ENCODE measurements at places on chromosomes 12 and 14.

DNA sequence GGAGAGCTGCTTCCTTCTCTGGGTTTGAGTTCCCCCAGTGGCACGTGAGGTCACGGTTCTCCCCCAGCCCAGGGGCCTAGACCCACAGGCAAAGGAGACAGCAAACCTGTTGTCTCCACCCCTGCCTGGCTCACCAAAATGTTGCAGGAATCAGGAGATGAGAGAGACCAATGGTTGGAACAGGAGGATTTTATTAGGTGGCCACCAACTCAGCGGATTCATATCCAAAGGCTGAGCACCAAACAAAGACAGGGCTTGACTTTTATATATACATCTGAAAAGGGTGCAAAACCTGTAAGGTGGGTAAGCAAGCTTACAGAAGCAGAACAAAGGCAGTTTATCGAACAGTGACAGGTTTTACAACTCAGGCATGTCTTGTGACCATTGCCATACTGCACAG is 9.2 kb upstream of the ADAM21 start:
- DNase-seq: no peak

- no peak for DNase-seq
These were observed 27.1 kb upstream of the BCDIN3D start for GRCh38 chr12:49869816-49870500.

- no peak for DNase-seq
These were observed 56.5 kb downstream of the CPM start for GRCh38 chr12:68876461-68876860.

DNA sequence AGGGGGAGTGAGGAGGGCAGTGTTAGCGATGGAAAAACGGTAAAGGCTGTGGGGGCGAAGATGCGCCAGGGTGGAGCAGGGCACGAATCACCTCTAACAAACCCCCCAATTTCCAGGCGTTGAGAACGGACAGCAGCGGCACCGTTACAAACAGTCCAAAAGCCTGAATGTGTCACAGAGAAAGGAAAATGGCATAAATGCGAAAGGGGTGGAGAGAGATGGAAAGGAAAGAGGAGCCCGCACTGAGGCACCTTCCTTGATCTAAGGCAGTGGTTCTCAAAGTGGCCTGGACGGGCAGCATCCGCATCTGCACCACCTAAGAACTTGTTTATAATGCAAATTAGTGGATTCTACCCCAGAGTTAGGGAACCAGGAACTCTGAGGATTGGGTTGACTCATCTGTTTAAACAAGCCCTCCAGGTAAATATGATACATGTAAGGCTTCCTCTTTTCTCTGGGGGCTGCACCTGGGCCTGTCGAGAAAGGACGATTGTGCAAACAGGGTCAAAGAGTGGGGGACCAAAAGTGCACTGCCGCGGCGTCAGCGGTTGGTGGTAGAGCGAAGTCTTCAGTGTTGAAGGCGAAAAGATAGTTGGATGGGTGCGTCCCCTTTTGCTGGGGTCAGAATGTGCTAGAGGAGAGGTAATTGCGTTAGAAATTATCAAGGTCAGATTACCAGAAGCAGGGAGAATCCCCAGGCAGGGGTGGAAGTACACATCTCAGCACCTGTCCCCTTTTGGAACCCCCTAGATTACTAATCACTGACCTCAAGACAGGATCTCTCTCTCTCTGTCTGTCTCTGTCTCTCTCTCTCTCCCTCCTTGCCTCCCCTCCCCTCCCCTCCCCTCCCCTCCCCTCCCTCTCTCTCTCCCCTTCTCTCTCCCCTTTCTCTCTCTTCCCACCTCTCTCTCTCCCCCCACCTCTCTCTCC is 1.3 kb upstream of the KCNH5 start:
- no peak for DNase-seq

DNA sequence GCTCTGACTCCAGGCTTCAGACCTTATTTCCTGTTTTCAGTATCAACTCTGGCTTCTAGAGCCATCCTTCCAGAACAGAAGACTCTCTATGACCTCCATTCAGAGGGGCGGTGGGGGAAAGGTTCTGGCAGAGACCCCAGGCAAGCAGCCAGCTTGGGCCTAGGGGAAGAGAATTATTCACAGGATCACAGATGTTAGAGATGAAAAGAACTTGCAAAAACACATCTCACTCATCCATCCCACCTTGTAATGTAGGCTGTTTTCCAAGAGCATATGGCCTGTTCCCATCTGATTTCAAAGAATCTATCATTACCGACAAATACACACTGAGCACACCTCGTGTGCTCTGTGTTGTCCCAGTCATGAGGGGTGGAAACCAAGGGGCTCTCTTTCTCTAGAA is 131.9 kb downstream of the GRIN2B start:
- DNase-seq: no peak

DNA sequence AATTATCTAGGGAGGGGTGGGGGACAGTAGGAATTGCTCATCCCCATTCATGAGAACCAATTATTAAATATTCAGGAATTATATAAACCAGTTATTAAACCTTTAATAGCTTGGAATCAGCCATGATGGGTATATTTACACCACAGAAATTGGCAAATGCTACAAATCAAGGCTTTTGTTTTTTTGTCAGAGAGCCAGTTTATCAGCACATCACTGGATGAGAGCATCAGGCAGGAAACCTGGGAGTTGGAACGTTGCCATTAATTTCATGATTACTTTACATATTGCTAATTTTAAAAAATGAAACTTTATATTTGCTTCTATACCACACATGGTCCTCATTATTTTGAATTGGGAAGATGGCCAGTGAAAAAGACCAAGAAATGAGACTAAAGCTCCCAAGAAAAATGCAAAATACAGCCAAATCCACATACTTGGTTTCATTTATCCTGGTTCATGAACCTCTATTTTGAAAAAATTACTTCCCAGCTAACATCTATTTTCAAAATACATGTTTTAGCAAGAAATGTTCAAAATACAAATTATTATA is 48.4 kb downstream of the ATL1 start:
- DNase-seq: no peak

DNA sequence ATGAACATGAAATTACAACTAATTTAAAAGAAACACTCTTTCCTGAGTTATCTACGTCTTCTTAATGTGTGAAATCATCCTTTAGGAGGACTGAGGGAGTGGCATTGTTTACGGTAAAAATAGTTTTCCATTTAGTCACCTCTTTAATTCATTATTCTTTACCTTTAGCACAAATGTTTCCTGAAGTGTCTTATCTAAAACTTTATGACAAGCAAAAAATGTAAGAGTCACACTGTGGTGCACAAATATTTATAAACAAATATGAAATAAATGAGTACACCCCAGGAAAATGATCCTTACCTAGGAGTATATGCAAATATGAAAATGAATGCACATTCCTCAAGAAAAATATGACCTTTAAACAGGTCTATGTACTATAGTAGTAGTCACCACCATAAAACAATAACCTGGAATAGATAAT is 104.6 kb downstream of the PTPRR start:
- no peak for DNase-seq

DNA sequence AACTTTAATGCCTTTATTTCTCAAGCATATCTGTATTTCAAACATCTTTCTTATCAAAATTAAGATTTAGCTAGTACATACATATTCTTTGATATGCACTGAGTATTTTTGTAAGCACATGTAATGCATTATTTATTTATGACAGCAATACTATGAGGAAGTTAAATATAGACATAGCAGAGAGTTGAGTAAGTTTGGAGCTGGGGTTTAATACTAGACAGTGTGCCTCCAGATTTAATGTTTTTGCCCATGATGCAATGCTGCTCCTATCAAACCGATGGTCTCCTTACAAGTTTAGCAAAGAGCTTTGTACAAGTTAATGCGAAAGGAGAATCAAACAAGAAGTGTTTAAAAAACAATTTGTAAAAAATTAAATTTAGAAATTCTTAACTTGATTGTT is 826.6 kb upstream of the MGAT4C start:
- DNase-seq: no peak

GRCh38 chr14:86739761-86740160 is 1209.8 kb downstream of the FLRT2 start:
- DNase-seq: no peak

- DNase-seq: no peak
These were observed 57.7 kb downstream of the ARF6 start for GRCh38 chr14:49950275-49951228.

DNA sequence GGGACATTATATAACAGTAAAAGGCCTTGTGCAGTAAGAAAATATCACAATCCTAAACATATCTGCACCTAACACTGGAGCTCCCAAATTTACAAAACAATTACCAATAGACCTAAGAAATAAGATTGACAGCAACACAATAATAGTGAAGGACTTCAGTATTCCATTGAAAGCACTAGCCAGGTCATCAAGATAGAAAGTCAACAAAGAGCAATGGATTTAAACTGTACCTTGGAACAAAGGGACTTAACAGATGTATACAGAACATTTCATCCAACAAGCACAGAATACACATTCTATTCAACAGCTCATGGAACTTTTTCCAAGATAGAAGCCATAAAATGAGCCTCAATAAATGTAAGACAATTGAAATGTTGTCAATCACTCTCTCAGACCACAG is 209.5 kb upstream of the ARHGAP5 start:
- DNase-seq: no peak

DNA sequence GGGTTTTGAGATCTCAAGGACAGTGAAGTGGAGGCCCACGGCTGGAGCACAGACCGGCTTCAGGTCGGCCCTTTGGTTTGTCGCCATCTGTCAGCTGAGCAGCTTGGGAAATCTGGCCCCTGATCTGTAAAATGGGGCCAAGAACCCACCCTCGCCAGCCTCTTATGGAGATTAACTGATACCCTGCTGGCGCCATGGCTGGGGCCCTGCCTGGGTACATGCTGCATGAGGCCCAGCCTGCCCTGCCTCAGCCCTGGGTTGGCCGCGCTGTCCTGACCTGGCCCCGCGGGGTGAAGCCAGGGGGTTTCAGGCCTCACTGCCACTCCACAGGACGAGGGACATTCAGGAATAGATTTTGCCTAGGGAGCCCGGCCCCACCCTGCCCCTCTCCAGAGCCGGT is 33.9 kb upstream of the MEG3 start:
- no peak for DNase-seq

DNA sequence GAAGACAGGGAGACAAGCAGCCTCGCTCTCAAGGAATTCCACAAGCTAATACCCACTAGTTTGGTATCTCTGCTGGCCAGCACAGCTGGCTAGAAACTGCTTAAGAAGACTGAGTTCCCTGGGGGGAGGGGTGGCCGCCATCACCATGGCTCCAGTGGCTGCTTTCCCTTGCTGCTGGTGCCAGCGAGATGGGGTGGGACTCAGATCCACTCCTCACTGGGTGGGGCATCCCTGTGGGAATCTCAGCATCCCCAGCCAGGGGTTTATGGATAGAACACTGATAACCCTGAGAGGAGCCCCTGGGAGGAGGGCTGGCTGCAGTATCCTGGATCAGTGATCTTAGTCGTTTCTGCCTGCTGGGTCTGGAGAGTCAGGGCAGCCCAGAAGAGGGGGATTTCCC is 170.6 kb upstream of the MDGA2 start:
- DNase-seq: no peak

DNA sequence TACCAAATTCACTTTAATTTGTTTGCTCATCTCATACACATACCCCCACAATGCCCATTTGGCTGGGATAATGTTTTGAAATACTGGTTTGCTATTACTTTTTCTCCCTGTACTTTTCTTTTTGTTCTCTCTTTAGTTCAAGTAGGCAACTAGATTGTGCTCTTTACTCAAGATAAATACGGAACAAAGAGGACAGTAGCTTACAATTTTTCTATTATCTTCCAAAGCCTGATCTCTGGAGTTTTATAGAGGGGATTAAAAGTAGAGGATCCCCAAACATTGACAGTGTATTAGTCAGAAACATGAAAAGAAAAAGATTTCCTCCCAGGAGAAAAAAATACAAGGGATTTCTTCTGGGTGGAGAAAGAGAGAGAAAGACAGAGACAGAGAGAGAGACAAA is 102.1 kb upstream of the FSCB start:
- DNase-seq: no peak

DNA sequence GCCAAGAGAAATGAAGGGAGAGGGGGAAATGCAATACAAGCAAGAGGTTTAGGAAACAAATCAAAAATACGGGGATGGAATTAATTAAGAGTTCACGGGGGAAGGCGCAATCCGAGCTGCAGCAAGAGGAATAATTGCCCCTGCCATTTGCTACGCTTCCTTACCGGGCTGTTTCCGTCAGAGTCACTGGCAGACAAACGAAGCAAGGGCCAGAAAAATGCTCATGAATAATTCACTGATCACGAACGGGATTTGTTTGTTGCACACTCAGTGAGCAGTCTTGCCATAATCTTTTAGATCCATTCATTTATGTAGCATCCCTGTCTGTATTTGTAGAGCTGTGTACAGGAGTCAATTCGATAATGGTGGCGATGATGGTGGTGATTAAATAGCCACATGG is 39.0 kb downstream of the PLXNC1 start:
- DNase-seq: no peak

GRCh38 chr12:765840-766239 is 13.5 kb downstream of the WNK1 start:
- no peak for DNase-seq

DNA sequence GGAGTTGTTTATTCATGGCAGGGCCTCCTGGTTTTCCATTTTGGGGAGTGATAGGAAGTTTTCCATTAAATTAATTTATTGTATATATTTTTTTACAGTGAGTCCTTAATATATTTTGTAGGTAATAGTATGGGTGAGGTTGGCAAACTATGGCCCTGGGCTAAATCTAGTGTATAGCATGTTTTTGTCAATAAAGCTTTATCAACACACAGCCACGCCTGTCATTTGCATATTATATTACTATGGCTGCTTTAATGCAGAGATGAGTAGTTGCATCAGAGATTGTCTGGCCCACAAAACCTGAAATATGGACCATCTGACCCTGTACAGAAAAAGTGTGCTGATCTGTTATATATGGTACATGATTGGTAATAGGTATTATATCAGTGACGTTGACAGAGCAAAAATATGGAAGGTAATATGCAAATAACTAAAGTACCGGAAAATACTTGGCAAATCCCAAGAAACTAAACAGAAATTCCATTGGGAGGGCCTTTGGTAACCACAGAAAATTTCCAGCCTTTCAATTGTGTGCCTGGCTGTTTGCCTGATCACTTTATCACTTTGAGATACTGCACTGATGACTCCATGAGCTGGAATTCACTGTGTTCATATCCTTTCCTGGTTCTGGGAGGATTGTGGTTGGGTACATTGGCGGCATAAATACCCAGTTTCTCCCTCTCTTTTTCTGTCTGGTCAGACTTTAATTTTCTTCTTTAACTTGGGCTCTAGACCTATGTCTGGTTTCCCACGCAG is 61.7 kb upstream of the RFLNA start:
- no peak for DNase-seq
